ENCODE measurements at places on chromosomes 7 and 10.
A peak's percentile ranks its signal among the peaks of the same experiment; 100 is the strongest.

- peak; percentile 55 for DNase-seq
Observed at GRCh38 chr7:25726781-25727311, 425.2 kb upstream of the NFE2L3 start.

GRCh38 chr10:32893434-32893833, 64.6 kb downstream of the ITGB1 start:
- no peak for DNase-seq

- DNase-seq = no peak
Observed at GRCh38 chr10:124059551-124059950, 33.8 kb downstream of the CHST15 start.

- peak; percentile 13 for DNase-seq
Observed at GRCh38 chr10:125127110-125127509, 33.3 kb downstream of the CTBP2 start.

Data from NCI-H510A treated with DMSO at 0.1 percent for 48 hours (cell line).